Stimulated activated CD8-positive, alpha-beta memory T cell treated with anti-CD3 and anti-CD28 coated beads, Interleukin-4, amount 100 ng/mL, for 1 hour (primary cell): ENCODE measurements at places on chromosomes 7 and 10.

- no peak for DNase-seq
Measured at GRCh38 chr10:128463991-128464760, 338.0 kb upstream of the MKI67 start.

- no peak for DNase-seq
Measured at GRCh38 chr10:91201213-91201996, 19.1 kb upstream of the PCGF5 start.

- DNase-seq, result no peak
Measured at GRCh38 chr10:30816820-30817171, 187.2 kb upstream of the LYZL2 start.

DNA sequence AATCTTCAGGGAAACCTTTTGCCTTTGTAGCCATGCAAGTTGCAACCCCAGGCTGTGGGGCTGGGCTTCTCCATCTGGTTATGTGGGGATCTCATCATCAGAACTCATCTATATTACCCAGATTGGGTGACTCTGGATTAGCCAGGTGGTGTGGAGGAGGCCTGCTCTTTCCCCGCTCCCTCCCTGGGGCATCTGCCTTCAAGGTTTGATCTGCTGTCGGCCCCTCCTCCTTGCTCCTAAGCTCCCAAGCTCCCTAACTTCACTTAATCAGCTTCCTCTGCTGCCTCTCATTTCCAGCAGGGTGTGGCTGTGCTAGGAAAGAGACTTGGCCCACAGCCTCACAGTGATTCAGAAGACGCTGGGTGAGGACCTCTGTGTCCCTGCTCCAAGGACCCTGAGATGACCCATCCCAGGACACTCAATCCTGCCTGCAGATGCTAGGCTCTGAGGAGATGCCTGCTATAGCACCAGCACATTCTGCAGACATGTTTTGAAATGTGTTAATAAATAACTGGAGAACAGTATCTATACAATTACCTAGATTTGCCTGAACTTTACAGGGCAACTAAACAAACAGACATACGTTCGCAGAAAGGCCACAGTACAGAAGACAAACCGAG is 392.1 kb upstream of the PODXL start:
- DNase-seq, result no peak

DNA sequence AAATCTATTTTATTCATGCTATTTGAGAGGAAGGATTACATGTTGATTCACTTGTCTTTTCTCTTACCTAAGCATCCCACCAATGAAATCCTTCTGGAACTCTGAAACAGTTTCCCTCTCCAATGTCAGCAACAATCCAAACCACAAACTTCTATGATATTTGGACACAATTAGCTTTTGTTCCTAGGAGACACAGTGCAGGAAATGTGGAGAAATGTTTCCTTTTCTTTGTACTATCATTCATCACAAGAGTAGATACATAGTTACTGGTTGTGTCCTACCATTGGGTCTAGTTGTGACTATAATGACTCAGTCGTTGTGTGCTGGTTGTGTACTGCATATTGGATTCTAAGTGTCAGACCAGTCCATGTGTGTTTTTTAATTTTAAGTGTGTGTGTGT is 156.8 kb upstream of the MAGI2 start:
- no peak for DNase-seq

- DNase-seq, result no peak
Measured at GRCh38 chr10:1324903-1325302, 268.7 kb downstream of the WDR37 start.

DNA sequence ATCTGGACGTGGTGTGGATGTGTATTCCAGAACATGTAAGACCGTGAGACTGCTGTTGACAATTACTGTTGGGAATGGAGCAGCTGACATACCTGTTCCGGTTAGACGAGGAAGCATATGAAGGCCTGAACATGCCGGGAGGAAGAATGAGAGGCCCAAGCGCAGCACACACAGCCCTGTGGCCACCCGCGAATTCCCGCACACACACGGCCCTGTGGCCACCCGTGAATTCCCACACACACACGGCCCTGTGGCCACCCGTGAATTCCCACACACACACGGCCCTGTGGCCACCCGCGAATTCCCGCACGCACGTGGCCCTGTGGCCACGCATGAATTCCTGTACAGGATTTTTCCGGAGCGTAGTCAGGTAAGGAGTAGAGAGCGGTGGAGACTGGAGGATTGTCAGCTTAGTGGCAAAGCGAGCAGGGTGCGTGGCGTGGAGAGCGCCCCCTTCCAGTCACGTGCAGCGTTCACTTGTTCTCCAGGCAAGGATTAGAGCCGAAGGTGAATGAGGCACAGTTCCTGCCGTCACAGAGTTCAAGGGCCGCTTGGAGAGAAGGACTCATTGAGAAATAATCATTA is 9.5 kb upstream of the SUN1 start:
- DNase-seq, result no peak

GRCh38 chr10:24162206-24162985 is 46.5 kb upstream of the KIAA1217 start:
- no peak for DNase-seq

GRCh38 chr10:29470843-29471543 is 163.8 kb downstream of the SVIL start:
- no peak for DNase-seq

DNA sequence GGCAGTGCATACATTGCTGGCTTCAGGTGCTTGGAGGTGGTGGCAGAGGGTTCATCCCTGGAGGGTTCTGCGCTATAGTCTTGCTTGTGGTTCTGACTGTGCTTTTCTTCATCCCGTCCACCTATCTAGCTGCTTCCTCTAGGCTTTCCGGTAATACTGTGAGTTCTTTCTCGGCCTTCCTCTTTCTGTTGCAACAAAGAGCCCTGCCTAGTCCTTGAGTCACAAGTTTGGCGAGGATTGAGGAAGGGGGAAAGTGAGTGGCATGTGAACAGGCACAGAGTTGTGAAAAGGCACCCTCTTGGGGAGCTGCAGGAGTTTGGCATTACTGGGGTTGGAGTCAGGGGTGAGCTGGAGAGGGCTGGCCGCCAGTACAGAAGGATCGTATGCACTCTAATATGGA is 123.0 kb downstream of the SH2D4B start:
- DNase-seq, result no peak

DNA sequence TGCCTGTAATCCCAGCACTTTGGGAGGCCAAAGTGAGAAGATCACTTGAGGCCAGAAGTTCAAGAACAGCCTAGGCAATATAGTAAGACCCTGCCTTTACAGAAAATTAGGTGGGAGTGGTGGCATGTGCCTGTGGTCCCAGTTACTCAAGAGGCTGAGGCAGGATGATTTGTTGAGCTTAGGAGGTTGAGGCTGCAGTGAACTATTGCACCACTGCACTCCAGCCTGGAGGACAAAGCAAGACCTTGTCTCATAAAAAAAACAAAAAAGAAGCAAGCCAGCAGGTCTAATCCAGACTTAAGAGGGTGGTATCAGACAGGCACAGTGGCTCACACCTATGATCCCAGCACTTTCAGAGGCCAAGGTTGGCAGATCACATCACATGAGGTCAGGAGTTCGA is 24.5 kb upstream of the KCTD7 start:
- no peak for DNase-seq

- no peak for DNase-seq
Measured at GRCh38 chr7:94045581-94045980, 41.4 kb upstream of the BET1 start.

DNA sequence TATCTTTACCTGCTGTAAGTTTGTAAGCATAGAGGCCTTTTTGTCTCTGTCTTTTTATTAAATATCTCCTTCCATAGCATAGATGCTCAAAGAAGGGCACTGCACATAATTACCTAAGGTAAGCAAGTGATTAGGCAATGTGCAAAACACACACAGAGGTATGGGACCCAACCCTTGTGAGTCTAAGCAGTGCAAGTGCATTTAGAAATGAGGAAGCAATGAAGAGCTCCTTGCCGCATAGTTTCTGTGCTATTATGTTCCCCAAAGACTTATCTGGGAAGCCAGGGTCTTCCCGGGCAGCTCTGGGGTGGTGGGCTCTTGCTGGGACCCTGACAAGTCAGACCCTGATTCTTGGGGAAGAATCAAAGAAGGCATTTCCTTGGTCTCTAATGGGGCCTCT is 13.5 kb upstream of the MGAM2 start:
- DNase-seq, result no peak

DNA sequence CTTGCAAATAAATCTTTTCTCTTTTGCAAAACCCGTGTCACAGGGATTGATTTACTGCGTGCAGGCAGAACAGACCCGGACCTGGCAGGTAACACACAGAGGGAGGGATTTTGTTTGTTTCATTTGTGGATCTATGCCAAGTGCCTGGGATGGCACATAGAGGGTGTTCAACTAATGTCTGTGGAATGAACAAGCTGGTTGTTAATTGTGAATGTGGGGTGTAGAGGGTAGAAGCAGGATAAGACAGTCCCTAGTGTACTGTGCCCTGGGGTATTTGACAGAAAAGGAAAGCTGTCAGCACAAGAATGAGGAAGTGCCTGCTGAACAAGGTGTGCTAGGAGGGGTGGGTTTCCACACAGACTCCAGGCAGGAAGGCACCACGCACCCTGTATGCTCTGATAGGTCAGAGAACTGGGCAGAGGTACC is 331.8 kb downstream of the CALN1 start:
- no peak for DNase-seq

- no peak for DNase-seq
Measured at GRCh38 chr10:102327002-102327401, 68.5 kb upstream of the NFKB2 start.
